ENCODE measurements at places on chromosomes 7 and 10.

- no peak for DNase-seq
Observed at GRCh38 chr10:3249307-3249889, 76.8 kb upstream of the PITRM1 start.

DNA sequence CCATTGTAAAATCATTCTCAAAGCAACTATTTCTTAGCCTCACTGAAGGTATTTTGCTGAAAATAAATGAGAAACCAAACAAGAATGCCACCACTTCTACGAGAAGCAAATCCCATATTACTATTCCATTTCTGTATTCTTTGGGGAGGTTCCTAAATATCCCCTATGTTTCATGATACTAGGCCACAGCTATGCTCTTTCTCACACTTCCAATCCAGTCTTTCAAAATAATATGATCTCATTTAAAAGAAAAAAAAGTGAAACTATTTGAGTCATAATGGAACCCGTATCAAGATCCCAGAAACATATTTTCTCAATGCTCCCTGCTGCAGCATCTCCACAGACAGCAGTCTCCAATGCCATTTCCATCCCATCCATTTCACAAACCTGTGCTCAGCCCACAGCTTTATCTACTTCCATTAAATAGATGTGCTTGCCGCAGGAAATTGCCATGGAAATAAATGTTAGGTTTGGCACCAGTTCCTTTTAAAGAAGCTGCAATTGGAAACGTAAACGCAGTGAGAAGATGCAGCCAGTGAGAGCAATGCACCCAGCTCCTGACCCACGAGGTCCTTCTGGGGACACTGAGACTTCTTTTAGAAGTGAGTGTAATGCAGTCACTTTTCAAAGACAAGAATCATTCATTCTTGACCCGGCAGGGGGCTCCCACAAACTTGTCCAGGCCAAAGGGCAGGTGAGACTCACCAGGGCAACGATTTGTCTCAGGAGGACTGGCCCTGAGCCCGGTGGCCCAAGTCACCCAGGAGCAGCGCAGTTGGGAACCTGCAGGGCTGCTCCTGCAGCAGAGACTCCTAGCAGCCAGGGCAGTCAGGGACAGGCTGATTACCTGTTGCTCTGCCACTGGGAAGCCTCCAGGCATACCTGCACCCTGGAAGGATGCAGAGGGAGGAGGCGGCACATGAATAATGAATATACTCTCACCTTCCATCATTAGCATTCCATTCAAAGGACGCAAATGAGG, 99.6 kb downstream of the C10orf90 start:
- no peak for DNase-seq

GRCh38 chr7:154859747-154860620, 142.9 kb downstream of the PAXIP1 start:
- no peak for DNase-seq

GRCh38 chr10:118594392-118595063, 920 bp downstream of the PRLHR start:
- no peak for DNase-seq

- DNase-seq = no peak
Observed at GRCh38 chr7:117597755-117598154, 117.9 kb downstream of the CFTR start.

DNA sequence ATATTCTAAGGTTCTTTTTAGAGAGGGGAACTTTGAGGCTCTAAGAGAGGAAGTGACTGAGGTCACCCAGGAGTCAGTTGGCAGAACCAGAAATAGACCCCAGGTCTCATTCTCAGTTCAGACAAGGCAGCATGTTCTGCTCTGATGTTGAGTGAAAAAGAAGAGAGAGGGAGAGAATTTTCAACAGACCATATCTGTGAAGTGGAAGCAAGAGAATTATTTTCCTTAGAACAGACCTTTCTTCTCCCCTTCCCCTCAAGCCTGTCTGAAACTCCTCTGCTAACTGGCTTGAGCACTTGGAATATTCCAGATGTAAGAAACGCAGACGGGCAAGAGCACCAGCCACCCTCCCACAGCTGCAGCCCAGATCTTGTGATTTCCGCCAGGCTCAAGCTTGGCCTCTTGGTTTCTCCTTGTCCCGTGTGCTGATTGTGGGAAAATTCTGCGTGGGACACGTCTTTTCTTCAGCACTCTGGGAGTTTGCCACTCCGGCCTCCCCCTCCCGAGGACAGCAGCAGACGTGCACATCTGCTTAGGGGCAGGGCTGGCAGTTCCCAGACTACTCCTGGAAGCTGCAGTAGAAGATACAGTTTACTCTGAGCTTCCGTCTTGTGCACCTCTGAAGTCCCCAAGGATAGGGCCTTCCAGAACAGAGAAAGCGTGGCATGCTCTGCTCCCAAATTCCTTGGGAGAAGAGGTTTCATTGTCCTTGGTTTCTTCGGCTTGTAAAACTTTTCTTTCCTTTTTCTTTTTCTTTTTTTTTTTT, 22.7 kb upstream of the IKZF1 start:
- peak; percentile 77 for DNase-seq

All from GM12864 (cell line).